Mucosa of descending colon (tissue), 3 donors: ENCODE measurements at places on chromosomes 13 and 19. TPM values are rescaled to one million over a fixed set of nuclear protein-coding genes. Genes with fewer than 3 reads are reported as not detected.
A peak's percentile ranks its signal among the peaks of the same experiment; 100 is the strongest.

DNA sequence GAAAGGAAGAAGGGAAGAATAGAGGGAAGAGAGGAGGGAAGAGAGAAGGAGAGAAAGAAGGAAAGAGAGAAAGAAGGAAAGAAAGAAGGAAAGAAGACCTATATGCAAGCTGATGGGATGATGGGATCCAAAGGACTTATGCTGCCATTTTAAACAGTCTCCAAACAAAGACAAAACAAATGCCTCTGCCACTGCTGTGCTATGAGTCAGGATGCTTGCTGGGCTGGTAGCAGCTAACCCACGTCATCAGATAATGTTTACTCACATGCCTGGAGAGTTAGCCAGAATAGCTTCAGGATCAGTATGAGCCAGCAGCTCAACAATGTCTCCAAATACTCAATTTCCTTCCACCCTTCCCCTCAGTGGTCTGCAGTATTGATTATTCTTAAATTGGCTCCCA lies 12.0 kb upstream of the ZNF274 start:
- DNase-seq = no peak

- peak; percentile 34 for DNase-seq
Observed at GRCh38 chr19:3178973-3179738, 587 bp downstream of the S1PR4 start.

DNA sequence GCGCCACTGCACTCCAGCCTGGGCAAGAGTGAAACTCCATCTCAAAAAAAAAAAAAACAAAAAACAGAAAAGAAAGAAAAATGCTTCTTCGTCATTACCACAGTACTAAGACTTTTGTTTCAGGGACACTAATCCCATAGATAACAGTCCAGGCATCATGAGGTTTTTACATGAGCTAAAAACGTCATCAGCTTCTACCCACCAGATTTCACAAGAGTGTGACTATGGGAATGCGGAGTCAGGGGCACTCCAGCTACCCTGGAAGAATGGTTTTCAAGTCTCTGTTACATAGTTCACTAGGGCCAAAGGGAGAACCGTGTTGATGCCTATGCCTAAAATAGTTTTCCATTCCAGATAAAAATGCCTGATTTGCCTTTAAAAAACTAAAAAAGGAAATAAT lies 33.2 kb downstream of the RAB20 start:
- DNase-seq = no peak

APOC4 gene
- not detected for total RNA-seq
